ENCODE measurements at places on chromosomes 5 and 9. TPM values are rescaled to one million over a fixed set of nuclear protein-coding genes. Genes with fewer than 3 reads are reported as not detected.

DNA sequence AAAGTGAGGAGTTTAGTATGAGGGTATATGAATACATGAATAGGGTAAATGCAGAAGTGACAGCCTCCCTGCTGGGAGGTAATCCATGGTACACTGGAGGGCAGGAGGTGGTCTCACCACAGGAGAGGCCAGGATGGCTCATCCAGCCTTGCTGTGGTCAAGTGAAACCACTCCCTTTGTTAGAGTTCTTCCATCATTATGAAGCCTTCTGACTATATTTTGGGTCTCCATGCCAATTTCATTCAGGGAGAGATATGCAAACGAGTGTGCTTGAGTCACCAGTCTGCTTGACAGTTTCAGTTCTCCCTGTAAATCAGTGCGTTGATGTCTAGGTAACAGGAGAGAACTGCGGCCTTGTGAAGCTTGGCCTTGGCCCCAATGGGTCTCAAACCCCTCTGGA is 16.4 kb downstream of the PPP3R2 start:
- no peak for DNase-seq

- no peak for DNase-seq
Observed at GRCh38 chr9:98043915-98044314, 12.6 kb upstream of the NANS start.

- DNase-seq, result peak; percentile 5
Observed at GRCh38 chr5:36304095-36304805, 2.5 kb upstream of the RANBP3L start.

DNA sequence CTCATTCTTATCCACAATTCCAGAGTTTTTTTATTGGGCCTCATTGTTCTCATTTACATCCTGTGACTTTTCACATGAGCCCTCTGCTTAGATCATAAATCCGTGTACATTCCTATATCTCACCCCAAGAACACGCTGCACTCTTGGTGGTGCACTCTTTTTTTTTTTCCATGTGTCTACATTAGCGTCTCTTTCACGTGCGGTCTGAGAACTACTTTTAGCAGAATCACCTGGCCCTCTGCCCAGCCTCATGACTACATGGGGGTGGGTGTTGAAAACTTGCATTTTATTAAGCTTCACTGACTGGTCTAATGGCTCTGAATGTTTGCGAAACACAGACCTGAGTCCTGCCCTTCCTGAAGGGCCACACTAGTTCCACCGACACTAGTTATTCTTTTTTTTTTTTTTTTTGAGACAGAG is 18.6 kb downstream of the C9orf57 start:
- peak; percentile 74 for DNase-seq

The IFNK gene
- polyA plus RNA-seq, result not detected

The JAKMIP2 gene
- polyA plus RNA-seq, result 2.3 TPM

The KIF4B gene
- polyA plus RNA-seq, result 0.07 TPM

The HTR1A gene
- polyA plus RNA-seq, result not detected

The MAMDC2 gene
- 12.3 TPM for polyA plus RNA-seq
